ENCODE measurements at places on chromosomes 13 and 19. TPM values are rescaled to one million over a fixed set of nuclear protein-coding genes. Genes with fewer than 3 reads are reported as not detected.

The IQCN gene
- total RNA-seq: 0.62 TPM

- no peak for DNase-seq
Observed at GRCh38 chr13:94921181-94921580, 208.8 kb upstream of the SOX21 start.

DNA sequence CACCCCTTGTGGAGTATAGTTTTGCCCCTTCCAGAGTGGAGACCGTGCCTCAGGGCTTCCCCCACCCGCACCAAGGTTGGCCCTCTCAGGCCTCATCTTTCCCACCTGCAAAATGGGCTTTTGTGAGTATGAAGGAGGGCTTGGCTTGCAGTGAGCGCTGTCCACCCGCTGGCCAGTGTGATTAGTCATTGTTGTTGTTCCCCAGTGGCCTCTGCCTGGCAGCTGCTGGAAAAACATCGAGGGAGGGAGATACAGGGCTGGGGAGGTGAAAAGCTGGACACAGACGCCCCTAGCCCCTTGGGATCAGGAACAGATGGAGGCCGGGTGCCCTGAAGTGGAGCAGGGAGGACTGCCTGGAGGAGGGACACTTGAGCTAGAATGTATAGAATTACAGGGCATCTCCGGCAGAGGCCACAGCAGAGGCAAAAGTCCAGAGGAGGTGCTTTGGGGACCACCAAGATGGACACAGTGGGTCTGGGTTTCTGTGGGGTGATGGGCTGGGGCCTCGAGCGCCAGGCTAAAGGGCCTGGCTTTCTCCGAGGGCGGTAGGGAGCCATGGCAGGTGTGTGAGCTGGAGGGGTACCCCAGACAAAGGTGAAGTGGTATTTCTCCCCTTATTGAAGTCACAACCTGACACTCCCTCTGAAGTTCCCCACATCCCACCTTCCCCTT is 3.9 kb upstream of the IL12RB1 start:
- no peak for DNase-seq

DNA sequence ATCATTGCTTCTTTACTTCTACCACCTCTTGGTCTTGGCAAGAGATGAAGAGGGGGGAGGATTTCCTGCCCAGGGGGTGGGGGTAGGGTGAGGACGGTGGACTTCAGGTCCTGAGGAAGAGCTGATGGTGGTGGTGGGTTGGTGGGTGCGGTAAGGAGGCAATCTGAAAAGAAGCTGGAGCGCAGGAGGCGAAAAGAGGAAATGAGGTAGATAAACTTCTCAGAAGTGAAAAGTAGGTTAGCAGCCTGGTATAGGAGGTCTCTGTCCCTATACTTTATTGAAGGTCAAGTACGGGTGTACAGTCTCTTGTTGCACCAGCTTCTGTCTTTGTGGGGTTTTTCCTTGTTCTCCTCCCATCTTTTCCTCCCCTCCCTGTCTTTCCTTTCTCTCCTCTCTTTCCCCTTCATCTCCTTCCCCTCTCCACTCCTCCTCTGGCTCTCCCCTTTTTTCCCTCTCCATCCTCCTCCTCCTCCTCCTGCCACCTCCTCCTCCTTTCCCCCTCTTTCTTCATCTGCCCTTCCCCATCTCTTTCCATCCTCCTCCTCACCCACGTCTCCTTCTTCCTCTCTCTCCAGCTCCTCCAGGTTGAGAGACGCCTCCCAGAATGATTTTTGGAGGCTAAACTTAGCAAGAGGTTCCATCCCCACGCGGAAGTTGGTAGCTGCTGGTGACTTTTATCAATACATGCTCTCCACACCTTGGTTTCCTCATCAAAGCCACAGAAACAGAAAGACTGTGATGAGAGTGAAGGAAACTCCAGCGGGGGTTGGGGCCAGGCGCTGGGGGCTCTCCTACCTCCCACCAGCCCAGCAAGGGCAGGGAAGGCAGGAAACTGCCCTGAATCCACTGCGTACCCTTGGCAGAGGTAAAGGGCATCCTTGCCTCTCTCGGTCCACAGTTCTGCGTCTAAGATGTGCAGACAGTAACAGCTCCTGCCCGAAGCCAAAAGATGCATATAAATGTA is 15.3 kb downstream of the TNFSF14 start:
- DNase-seq: no peak

DNA sequence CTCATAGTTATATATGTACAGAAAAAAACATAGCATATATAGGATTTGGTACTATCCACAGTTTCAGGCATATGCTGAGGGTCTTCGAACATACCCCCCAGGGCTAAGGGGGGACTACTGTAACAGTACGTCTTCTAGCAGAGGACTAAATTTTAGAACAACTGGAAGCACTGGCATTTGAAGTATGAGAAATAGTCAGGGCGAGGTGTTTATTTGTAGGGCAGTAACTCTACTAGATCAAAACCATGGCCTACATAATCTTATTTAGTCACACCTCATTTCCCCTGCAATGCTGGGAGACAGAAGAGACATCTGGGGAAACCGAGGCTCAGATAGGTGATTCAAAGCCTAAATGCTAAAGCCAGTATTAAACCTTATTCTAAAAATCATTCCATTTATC is 245.6 kb downstream of the DCT start:
- DNase-seq: no peak
